ENCODE measurements at places on chromosomes 3 and 15.

DNA sequence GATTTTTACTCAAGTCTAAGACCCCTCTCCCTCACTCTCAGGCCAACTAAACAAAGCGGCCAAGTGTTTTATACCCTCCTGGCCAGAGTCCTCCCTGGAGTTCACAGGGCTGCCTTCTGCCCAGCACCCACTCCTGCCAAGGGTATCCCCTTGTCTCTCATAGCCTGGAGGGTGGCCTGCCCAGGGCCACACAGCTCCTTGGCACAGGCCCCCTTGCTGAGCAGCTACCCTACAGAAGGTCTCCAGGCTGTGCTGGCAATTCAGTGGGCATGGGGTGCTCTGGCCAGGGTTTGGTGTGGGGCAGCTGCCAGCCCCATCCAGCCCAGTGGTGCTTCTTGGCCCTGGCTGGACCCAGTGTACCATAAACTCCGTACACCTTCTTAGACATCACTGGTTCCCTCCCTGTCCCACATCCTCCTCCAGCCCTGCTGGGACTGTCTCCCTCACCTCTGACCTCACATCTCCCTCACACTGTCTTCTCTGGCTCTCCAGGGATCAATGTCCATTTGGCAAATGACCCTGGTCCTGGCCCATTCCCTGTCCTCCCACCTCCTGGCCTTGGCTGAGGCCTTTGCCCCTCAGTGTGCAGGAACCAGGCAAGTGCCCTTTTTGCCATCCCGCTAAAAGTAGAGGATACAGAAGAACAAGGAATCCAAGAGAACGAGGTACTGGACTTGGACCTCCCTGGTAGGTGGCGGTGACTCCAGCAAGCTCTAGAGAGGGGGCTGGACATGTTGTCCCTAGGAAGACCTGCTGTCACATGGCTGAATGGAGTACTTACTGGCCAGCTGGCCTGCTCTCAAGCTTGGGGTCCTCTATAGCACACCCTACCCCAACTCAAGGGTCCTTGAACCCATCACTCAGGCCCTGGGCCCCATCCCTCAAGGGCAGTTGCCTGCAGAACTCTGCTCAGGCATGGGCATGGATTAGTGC lies 50.0 kb upstream of the TRPM1 start:
- no peak for DNase-seq

DNA sequence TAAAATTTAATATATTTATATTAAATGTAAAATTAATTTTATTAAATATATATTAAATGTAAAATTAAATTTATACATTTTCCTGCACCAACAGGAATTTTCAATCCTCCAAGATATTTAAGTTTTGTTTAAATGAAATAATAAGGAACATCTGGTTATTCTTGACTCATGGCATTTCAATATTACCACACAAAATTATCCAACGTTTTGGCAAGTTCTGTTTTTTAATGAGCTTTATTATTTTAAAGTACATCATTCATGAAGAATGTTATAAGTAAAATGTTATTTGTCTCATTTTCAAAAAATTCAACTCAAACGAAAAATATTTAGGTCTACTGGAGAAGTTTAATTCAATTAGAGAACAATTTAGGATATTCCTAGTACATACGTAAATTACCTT lies 811.4 kb downstream of the NAALADL2 start:
- no peak for DNase-seq

DNA sequence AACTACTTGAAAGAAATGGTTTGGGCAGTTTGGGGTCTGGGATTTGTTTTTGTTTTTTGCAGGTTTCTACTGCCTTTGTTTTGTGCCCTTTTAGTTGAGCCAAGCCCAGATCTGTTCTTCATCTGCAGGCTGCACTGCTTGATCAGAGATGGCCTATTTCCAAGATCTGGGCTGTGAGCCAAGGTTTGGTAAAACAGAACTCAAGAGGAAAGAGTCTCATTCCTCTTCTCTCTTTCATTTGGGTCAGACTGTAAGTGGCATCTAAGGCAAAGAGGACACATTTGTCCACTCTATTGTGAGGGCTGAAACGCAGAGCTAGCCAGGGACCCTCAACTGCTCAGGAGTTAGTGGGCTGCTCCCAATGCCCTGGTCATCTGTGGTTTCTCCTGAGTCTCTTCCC lies 104.4 kb upstream of the UBE3A start:
- DNase-seq, result no peak

- DNase-seq, result no peak
Measured at GRCh38 chr3:58388550-58389091, 45.0 kb downstream of the PDHB start.

DNA sequence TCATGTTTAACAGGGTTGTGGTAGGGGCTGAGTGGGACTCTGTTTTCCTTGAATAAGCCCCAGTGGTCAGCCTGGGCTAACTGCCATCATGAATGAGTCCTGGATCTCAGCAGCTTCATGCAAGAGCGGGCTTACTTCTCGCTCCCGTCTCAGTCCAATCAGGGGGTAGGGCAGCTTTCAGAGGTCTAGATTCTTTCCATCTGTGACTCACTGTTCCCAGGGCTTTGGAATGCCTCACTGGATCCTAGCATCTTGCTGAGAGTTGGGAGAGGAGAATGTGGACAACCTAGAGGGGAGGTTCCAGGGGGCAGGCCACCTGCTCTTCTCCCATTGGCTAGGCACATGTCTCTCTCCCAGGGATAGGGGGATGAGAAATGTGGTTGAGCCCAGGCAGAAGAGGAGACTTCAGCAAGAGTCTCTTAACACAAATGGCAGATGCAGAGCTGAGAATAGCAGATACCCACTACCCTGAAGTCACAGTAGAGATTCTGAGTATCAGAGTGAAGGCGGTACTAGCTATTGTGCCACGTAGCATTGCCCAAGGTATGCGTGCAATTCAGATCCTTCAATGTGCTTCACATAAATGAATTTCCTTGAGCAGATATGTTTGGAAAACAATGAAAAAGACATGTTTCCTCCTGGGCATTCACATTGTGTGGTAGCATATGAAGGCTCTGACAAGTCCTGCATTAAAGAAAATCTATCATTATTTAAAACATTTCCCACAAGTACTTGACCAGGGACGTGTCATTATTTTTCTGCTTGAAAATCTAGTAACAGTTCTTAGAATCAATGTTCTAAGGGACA lies 257.7 kb upstream of the PROK2 start:
- no peak for DNase-seq

DNA sequence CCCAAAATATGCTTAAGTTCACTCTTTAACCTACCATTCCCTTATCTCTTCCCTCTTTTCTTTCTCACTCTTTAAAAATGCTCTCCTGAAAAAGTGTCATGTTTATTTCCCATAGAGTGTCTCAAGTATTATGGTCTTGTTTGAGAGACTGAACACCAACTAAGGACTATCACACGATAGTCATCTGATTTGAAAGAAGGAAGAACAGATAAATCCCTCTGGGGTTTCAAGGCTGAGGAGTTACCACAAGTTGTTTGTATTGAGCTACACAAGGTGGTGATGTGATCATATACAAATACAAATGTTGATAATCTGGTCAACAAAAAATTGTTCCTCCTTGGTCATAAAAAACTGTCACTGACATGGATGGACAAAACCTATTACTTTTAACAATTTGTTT lies 13.8 kb downstream of the MEIS2 start:
- DNase-seq, result no peak

DNA sequence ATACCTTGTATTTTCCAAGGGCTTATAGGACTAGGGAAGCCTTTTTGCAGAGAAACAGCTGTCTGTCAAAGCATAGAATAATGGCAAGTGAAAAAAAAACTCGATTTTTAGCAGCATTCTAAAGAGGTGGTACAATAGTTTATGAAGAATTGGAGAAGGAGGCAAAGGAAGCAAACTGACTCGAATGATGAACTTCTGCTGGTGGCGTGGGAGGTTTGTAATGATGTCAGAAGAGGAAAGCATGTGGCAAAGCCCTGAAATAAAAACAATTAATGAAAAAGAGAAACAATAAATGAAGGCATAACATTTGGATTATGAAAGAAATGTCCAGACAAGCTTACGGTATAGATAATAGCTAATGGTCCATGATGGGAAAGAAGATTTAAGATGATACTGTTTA lies 77.5 kb downstream of the RARB start:
- no peak for DNase-seq

DNA sequence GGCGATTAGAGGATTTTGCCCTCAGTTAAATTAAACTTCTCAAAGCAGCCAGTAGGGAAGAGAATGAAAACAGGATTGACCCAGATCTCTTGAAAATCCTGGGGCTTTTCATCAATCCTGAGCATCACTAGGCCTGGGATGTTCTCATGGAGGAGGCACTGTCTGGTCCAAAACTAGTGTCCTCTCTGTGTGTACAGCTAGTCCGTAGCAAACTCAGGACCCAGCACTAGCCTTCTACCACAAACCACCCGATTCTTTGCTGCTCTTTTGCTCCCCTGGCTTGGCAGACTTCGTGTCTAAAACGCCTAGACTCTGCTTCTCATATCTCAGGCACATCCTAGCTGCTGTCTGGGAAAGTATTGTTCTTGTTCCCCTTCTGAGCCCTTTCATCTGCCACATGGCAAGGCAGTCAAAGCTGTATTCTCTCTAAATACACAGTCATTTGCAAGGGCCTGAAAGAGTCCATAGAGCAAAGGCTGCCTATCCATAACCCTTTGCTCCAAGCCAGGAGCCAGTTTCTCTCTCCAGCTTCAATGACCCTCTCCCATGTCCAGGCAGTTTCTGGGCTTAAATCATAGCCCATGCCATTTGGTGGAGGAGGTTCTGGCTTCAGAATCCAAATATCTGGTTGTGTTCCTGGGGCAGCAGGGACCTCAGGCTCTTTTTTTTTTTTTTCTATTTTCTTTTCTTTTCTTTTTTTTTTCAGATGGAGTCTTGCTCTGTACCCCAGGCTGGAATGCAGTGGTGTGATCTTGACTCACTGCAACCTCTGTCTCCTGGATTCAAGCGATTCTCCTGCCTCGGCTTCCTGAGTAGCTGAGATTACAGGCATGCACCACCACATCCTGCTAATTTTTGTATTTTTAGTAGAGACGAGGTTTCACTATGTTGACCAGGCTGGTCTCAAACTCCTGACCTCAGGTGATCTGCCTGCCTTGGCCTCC lies 52.4 kb downstream of the CDC25A start:
- no peak for DNase-seq

- no peak for DNase-seq
Measured at GRCh38 chr3:71873093-71873611, 88.2 kb upstream of the PROK2 start.

DNA sequence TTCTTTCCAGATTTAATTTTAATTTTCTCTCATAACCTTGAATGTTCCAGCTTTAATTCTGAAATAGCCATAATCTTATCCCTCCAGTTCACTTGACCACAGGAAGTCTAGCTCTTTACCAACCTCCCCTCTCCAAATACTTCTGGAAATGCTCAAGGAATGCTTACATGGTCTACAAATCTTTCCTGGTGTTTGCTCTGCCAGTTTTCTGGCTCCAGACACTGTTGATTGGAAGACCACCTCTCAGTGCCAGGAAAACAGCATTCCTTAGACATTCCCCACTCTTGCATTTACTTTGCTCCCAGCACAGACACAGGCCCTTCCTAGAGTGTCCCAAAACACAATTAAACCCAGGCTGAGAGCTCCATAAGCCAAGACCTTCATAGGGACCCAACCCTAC lies 98.6 kb downstream of the MESD start:
- DNase-seq, result no peak

GRCh38 chr3:27253831-27254230 lies 115.4 kb downstream of the NEK10 start:
- DNase-seq, result no peak

GRCh38 chr3:38117163-38117716 lies 19.7 kb downstream of the ACAA1 start:
- DNase-seq, result no peak

- DNase-seq, result no peak
Measured at GRCh38 chr3:120174811-120175539, 80.7 kb upstream of the GSK3B start.

GRCh38 chr3:56629047-56629446 lies 54.0 kb downstream of the TASOR start:
- DNase-seq, result no peak

GRCh38 chr15:62914461-62915079 lies 128.0 kb upstream of the TPM1 start:
- no peak for DNase-seq

- DNase-seq, result no peak
Measured at GRCh38 chr3:105459566-105460290, 93.0 kb downstream of the ALCAM start.

DNA sequence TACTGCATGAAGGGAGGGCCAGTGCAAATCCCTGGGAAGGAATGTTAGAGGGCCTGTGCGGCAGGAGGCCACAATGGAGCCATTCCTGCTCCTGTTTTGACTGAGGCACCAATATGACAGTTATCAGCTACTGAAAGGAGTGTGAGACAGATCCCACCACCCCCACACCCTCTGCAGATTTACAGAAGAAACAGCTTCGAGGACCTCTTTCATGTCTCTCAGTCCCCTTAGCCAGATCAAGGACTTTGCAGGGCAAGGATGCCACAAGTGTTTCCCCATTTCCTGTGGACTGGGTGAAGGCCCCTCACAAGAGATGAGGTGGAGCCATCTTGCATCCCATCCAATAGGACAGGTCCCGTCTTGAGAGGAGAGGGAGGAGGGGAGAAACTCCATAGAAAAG lies 48.5 kb upstream of the RASGRP1 start:
- no peak for DNase-seq

- no peak for DNase-seq
Measured at GRCh38 chr3:41173926-41174885, 25.1 kb upstream of the CTNNB1 start.

GRCh38 chr15:39125226-39125625 lies 455.7 kb upstream of the THBS1 start:
- no peak for DNase-seq

DNA sequence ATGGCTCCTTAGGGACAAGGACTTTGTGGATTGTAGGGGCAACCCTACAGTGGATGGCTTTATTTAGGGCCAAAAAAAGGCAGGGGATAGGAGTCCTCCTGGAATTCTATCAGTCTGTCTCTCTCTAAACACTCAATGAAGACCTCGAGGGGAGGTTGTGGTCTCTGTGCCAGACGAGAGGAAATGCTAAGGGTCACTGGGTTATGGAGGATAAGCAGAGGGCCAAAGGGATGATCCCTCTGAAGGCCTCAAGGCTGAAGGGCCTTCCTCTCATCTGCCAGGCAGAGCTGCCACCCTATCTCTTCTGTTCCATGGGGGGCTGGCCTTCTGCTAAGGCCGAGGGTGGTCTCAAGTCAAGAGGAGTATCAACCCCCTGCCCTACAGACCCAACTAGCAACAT lies 27.0 kb downstream of the PLXNB1 start:
- no peak for DNase-seq

- DNase-seq, result no peak
Measured at GRCh38 chr15:69513986-69514385, 61.4 kb downstream of the RPLP1 start.
